ENCODE measurements at places on chromosomes 3 and 15. TPM values are rescaled to one million over a fixed set of nuclear protein-coding genes. Genes with fewer than 3 reads are reported as not detected.

The ALDH1A2 gene
- total RNA-seq = 2.7 TPM

The FRMD4B gene
- total RNA-seq = 3.0 TPM

The LNP1 gene
- total RNA-seq = 2.7 TPM

The WNT5A gene
- total RNA-seq = 304 TPM

Data from epithelial cell of alveolus of lung (primary cell).